Suprapubic skin (tissue), 4 donors: ENCODE measurements at places on chromosomes 3 and 15.

DNA sequence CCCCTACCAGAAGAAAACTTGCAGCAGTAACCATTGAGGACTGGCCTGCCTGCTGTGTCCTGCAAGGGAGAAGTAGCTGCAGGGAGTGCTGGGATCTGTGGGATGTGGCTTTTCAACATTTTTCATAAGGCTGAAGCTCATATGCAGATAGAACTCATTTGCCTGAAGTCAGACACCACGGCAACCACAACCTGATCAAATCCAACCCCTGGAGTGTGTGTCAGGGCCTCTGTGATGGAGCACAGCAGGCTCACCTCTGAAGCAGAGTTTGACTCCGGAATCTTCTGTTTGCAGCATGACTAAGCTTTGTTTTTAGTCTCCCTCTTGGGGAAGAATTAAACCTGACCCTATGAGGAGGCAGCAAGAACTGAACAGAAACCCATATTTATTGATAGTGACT is 508.7 kb downstream of the AGBL1 start:
- H3K36me3 ChIP-seq: no peaks in the 10 kb centered on the region
- H3K4me3 ChIP-seq: no peak overlapping the region
- DNase-seq: no peak
- no peak overlapping the region for H3K27ac ChIP-seq
- H3K4me1 ChIP-seq: peaks cover 4% of the 10 kb centered on the region
- no peaks in the 10 kb centered on the region for H3K27me3 ChIP-seq

GRCh38 chr3:13537244-13537908 is 11.5 kb upstream of the FBLN2 start:
- no peaks in the 10 kb centered on the region for H3K27me3 ChIP-seq
- H3K4me3 ChIP-seq: no peak overlapping the region
- H3K4me1 ChIP-seq: peaks cover 69% of the 10 kb centered on the region
- H3K36me3 ChIP-seq: no peaks in the 10 kb centered on the region

DNA sequence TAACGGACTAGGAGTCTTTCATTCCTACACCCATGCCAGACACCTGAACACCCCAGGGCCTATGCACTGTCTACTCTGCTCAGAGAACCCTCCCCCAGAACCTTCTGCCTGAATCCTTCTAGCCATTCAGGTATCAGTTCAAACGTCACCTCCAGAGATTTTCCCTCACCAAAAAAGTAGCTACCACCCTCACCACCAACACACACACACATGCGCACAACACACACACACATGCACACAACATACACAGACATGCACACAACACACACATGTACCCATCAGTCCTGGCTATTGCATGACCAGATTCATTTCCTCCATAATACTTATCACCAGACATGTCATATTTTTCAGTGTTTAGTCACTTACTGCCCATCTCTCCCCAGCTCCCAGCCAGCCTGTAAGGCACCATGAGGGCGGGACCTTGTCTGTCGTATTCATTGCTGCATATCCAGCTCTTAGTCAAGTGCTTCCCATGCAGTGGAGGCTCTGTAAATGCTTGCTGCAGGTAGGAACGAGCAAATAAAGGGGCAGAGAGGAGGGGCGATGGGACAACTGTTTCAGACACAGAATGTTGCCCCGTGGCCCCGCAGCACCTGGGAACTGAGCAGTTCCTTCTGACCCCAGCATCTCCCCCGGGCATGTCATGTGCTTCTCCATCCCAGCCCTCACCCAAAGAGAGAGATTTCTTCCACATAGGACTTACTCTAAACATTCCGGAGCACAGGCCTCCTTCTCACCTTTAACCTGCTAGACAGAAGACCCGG is 29.2 kb downstream of the XXYLT1 start:
- DNase-seq: peak; percentile 29
- H3K4me3 ChIP-seq: no peak overlapping the region
- peaks cover 33% of the 10 kb centered on the region for H3K4me1 ChIP-seq
- H3K27me3 ChIP-seq: no peaks in the 10 kb centered on the region
- no peak overlapping the region for H3K27ac ChIP-seq

GRCh38 chr3:380801-381200 is 184.2 kb downstream of the CHL1 start:
- DNase-seq: no peak
- no peaks in the 10 kb centered on the region for H3K4me1 ChIP-seq
- H3K27ac ChIP-seq: no peak overlapping the region

DNA sequence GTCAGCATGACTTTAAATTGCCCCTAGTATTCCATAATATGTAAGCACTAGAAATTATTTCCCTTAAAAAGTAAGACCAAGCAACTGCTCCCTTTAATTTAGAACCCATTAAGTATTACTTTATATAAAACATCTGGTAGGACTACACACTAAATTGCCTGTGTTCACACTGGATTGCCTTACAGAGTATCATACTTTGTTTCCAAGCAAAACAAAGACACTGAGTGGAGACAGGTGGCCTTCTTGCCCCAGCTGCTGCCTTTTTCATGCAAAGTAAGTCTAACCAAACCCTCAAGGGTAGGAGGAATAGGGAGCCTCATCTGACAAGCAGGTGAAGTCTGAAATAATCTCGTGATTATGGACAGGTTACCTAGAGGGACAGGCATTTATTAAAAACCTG is 87.3 kb downstream of the PEX5L start:
- H3K4me3 ChIP-seq: no peak overlapping the region
- H3K36me3 ChIP-seq: no peaks in the 10 kb centered on the region
- no peaks in the 10 kb centered on the region for H3K27me3 ChIP-seq
- H3K4me1 ChIP-seq: no peaks in the 10 kb centered on the region

DNA sequence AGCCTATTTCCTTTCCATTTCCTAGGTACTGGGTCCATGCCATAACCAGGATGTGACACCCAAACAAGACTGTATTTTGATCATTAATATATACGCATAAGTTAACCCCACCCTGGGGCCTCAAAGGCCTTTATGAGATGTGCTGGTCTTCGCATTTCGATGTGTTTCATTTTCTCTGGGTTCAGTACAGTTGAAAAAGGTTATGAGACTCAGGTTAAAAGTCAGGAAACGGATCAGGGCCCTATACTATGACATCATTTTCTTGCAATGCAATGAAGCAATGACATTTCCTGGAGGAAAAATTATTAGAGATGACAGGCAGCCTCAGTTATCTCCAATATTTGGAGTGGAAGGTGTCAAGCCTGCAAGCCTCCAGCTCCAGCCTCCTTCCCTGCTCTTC is 31.7 kb downstream of the TMEM212 start:
- no peaks in the 10 kb centered on the region for H3K27me3 ChIP-seq
- H3K4me1 ChIP-seq: peaks cover 33% of the 10 kb centered on the region
- no peaks in the 10 kb centered on the region for H3K36me3 ChIP-seq
- H3K4me3 ChIP-seq: no peak overlapping the region
